ENCODE measurements at places on chromosomes 11 and 22.

GRCh38 chr11:119262668-119263351 lies 54.1 kb downstream of the MCAM start:
- no peak for DNase-seq

- DNase-seq, result no peak
These were observed 11.4 kb downstream of the DAGLA start for GRCh38 chr11:61691380-61692156.

- no peak for DNase-seq
These were observed 5.9 kb upstream of the OR52L1 start for GRCh38 chr11:5992604-5993251.

DNA sequence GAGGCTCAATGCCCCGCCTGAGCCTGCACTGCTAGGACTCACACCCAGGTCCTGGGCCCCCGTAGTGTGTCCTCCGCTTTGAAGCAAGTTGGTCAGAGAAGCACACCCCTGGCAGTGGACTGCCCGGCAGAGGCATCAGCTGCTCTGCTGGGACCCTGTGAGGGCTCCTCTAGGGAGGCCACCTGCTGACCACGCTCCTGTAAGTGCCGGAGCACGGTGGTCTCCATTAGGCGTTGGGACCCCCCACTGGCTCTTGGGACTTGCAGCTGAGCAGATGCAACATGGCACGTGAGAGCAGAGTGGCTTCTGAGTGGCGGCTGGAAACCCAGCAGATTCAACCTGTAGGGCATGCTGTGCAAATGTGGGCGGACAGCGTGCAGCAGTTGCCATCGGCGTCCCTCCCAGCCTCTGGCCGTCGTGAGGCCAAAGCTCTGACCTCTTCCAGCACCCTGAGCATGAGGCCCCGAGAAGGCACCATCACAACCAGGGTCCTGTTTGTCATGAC lies 16.9 kb downstream of the MRGPRG start:
- DNase-seq, result peak; percentile 66

All from suprapubic skin (tissue), 4 donors.